ENCODE measurements at places on chromosomes 6 and 20.
A peak's percentile ranks its signal among the peaks of the same experiment; 100 is the strongest.

DNA sequence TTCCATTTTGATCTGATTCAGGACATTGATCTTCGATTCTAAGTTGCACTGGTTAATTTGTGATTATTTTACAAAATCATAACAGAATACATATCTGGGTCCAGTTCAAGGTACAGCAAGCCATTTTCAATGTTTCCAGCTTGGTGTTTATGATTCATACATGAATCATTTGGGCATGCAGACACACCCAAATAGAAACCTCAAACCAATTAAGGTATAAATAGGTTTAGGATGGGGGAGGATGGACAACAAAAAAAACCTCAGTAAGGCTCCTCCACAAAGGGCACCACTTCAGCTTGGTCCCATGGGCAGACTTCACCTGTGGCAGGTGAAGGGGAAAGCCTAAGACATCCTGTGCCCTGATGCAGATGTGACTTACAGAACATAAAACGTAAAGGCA lies 192.7 kb downstream of the KHDC1L start:
- DNase-seq = no peak

- no peak for DNase-seq
Observed at GRCh38 chr6:36780442-36781177, 58.6 kb downstream of the CPNE5 start.

DNA sequence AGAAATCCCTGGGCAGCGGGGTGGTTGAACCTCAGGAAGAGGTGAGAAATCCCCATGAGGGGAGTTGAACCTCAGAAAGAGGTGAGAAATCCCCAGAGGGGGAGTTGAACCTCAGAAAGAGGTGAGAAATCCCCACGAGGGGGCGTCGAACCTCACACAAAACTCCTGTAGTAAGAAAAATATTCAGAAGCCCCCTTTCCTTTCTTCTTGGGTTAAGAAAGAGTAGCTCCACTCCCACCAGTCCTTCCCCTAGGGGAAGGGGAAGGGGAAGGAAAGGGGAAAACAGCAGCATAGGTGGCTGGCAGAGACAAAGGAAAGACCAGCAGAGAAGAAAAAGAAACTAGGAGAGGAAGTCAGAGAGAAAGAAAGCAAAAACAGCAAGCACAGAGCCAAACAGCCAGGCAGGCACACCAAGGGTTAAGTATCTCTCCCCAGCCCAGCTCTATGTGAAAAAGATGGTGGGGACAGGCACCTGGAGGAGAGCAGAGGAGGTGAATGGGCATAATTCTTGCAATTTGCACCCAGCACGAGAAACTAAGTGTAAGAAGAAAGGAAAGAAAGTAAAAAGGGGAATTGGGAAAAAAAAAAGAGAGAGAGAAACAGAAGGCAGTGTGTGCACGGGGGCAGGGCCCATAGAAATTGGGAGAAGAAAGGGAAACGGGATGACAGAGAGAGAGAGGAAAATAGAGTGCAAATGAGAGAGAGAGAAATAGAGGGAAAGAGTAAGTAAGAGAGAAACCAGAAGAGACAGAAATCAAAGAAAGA lies 88.2 kb downstream of the PLG start:
- DNase-seq = no peak

- DNase-seq = no peak
Observed at GRCh38 chr20:6685181-6685582, 82.3 kb upstream of the BMP2 start.

DNA sequence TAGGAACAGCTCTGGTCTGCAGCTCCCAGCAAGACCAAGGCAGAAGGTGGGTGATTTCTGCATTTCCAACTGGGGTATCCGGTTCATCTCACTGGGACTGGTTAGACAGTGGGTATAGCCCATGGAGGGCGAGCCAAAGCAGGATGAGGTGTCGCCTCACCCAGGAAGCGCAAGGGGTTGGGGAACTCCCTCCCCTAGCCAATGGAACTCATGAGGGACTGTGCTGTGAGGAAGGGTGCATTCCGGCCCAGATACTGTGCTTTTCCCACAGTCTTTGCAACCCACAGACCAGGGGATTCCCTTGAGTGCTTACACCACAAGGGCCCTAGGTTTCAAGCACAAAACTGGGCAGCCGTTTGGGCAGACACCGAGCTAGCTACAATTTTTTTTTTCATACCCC lies 21.8 kb downstream of the HDDC2 start:
- DNase-seq = no peak

DNA sequence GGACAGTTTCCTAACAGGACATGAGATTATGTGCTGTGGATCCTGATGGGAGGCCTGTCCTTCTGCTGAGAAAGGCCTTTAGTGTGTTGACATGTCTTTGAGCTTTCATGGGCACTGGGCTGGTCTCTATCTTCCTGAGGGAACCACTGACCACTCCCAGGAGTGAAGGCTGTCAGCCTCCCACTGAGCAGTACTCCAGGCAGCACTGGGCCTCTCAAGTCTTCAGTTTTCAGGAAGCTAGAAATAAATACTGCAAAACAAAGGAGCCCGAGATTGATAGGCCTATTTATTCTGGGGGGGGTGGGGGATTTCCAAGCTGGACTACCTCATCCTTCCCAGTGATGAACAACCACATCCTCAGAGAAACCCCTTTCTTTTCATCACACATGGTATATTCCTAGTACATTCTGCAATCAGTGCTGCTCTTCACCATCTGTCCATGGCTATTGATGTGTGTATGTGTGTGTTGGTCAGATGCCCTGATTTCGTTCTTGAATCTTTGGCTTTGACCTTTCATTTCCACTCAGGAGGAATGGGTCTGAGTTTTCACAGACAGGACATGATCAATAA lies 180.9 kb upstream of the SPTLC3 start:
- DNase-seq = no peak

GRCh38 chr20:24495266-24495665 lies 25.8 kb downstream of the SYNDIG1 start:
- no peak for DNase-seq

DNA sequence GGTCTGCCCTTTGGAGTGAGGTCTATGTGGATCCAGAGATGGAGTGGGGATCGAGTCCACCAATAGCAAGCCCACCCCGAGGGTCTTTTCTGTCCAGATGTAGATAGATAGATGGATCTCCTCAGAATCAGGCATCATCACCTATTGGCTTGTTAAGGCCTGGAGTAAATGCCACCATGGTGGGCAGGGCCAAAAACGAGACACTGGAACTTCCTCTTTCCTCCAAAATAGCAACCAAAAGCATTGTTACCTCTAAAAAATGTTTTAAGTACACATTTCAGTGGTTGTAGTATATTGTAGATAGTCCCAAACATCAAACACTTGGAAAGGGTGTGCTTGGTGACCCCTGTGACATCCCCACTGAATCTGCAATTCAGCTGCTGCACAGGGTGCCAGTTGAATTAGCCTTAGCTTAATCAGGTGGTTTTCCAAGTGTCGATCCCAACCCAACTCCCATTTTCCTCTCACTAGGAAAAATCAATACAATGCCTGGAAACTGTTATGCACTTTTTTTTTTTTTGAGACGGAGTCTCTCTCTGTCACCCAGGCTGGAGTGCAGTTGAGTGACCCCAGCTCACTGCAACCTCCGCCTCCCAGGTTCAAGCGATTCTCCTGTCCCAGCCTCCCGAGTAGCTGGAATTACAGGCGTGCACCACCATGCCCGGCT lies 35.0 kb upstream of the NELFCD start:
- DNase-seq = no peak

DNA sequence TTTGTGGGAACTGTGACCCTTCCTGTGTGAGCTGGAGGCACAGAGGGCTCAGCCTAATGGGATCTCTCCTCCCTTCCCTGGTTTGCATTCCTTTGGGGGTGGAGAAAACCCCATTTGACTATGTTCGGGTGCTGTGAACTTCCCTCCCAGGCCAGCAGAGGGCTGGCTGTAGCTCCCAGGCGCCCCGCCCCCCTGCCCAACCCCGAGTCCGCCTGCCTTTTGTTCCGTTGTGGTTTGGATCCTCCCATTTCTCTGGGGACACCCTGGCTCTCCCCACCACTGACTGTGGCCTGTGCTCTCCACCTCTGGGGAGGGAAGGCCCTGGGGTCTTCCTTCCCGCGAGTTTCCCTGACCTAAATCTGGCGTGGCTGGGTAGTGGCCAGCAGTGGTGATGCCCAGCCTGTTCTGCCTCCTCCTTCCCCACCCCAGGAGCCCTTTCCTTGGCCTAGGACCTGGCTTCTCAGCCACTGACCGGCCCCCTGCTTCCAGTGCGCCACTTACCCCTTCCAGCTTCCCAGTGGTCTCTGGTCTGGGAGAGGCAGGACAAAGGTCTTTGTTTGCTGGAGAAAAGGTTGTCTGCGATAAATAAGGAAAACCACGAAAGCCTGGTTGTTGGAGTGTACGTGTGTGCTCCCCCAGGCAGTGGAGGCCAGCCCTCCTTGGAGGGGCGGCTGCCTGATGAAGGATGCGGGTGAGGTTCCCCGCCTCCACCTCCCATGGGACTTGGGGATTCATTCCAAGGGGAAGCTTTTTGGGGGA lies 4.9 kb downstream of the VEGFA start:
- peak; percentile 28 for DNase-seq

- peak; percentile 10 for DNase-seq
Observed at GRCh38 chr6:106087548-106088325, 1.6 kb downstream of the PRDM1 start.

GRCh38 chr20:40891351-40891750 lies 137.3 kb upstream of the TOP1 start:
- DNase-seq = no peak

- no peak for DNase-seq
Observed at GRCh38 chr6:156427345-156427744, 349.8 kb upstream of the ARID1B start.
